ENCODE measurements at places on chromosomes 16 and 17.

GRCh38 chr16:89054261-89054661 is 39.4 kb upstream of the ACSF3 start:
- DNase-seq, result no peak

DNA sequence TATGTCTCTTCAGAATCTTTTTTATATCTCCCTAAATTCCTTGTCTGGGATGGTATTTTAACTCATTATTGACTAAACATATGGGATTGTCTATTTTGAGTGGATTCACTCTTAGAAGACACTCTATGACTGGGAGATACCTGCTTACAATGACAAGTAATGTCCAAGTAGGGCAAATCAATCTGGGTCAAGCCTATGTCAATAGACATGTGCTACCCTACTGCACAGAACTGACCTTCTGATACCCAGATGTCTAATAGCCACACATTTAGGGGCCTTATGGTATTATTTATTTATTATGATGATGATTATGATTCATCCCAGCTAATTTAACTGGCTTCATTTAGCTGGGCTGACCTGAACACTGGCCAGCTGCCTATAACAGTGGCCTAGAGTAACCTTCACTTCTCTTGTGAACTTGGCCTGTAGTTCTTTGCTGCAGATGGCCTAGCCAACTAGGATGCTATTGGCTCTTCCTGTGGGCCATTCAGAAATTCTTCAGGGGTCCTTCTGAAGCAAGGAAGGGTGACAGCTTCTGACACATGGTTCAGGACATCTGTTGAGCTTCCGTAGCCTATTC is 138.0 kb downstream of the ANKFN1 start:
- no peak for DNase-seq

DNA sequence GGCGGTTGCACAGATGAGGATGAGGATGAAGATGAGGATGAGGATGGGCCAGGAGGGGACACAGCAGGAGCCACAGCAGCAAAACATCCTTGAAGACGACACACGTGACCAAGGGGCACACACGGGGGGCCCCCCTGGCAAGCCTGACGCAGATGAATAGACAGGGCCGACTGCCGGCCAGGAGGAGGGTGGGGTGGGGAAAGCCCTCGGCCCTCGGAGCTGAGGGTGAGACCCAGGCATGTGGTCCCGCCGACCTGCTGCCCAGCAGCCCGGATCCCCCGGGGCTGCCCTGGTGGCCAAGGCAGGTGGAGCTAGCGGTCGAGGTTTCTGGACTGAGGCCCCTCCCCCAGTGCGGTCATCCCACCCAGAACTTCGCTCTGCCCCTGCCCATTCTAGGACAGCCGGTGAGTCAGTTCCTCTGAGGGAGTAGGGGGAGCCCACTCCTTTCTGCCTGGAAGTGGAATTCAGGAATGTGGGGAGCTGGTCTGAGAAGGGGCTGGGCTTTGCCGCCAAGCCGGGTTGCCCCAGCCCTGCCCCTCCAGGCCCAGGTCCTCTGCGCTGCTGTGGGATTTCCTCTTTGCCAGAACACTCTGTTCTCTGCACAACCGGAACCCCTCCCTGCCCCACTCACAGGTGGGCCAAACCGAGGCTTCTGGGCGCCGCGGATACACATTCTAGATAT is 9.9 kb downstream of the CYGB start:
- DNase-seq, result no peak

- DNase-seq, result no peak
These were observed 8.0 kb downstream of the EIF4A3 start for GRCh38 chr17:80138856-80139426.

GRCh38 chr17:57582881-57583756 is 162.0 kb downstream of the CCDC182 start:
- DNase-seq, result no peak

DNA sequence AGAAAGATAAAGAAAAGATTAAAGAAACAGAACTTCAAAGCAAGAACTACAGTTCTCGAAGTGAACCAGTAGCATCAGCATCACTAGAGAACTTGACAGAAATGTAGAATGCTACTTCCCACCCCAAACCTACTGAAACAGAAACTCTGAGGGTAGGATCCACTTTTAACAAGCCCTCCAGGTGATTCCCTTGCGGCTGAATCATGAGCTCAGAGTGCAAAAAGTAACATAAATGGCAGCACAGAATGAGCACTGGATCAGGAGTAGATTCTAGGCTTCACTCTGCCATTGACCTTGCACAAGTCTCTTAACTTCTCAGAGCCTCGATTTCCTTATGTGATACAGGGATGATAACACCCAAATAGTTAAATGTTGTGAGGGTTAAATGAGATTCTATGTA is 5.8 kb downstream of the TOM1L2 start:
- DNase-seq, result no peak

DNA sequence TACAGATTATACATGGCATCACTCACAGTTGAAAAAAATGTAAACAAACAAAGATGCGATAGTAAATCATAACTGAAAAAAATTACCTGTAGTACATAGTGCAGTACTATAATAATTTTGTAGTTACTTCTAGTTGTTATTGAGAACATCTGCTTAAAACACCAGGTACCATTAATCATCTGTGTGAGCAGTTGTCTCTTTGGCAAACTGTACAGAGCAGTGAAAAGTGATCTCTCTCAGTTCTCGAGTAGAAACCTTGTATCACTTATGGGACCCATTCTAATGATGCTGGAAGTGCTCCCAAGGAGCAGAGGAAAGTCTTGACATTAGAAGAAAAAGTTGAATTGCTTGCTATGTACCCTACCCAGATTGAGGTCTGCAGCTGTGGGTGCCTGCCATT is 8.9 kb upstream of the TENT4B start:
- no peak for DNase-seq

DNA sequence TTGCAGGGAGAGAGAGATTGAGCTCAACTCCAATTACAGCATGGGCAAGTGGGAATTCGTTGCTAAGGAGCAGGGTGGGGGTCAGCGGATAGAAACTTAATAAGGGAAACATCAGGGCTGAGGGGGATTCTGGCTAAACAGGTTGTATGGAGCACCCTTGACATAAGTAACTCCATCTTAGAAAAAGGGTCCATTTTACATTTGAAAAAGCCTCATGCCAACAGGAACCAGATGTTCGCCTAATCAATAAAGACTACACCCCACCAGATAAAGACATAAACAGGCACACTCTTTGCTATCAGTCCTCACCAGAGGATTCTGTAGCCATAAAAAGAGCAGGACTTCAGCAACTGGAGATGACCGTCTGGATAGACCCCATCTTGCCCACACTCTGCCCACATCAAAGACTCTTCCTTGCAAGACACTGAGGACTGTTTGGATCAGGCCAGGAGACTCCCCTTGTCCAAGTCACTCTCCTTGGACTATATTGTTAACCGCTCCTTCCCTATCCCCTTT is 1.6 kb upstream of the LRRC75A start:
- no peak for DNase-seq

DNA sequence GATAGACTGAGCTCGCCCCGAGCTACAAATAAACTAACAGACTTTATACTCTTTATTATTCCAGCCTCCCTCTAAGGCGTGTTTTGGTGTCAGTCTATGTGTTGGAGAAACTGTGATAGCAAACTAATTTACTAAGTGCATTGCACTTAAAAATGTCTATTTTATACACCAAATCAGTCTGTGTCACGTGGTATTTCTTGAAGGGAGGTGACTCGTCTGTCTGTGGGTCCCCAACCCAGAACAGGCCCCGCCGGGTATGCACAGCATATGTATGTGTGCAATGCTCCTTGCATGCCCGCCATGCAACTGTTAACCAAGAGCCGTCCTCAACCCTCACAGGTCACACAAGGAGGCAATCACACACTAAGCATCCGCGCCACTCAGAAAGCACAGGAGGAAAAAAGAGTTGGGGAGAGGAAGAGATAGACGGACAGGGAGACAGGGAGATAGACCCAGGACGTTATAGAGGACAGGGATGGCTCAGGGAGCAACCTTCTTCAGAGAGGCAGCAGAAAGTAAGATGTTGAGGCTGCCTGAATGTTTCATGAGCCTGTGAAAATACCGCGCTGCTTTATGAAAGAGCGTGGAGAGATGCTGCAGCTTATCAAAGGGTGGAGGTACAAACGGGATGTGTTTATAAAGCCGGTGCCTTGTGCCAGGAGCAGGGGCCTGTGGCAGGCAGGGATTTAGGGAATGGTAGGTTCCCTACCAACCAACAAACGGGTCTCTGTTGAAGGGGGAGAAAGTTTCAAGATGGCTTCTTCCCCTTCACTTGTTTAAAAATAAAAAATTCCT is 4.2 kb downstream of the RBFOX3 start:
- no peak for DNase-seq

DNA sequence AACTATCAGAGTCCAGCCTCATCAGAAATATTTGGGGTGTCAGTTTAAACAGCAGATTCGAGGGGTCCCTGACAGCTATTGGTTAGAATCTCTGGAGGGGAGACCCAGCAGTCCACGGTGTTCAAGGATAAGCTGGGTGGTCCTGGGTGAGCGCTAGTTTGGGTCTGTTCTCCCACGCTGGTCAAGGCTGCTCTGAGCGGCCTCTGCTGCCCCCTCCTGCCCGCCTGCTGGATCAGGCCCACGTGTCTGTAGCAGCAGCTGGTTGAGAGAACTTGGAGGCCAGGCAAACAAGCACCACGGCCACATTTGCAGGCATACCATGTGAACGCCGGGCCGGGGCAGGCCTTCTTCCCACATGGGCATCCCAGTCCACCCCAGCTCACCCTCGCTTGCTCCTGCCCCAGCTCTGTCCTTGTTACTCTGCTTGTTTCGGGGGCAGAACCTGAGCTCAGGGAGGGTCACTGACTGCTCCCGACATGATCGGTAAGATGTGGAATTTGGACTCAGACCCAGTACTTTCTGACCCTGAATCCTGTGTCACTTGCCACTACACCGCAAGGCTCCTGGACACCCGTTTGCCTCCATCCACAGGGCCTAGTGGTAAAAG is 7.4 kb downstream of the FOXF1 start:
- DNase-seq, result no peak

GRCh38 chr17:31645351-31645750 is 213.7 kb downstream of the COPRS start:
- DNase-seq, result no peak

DNA sequence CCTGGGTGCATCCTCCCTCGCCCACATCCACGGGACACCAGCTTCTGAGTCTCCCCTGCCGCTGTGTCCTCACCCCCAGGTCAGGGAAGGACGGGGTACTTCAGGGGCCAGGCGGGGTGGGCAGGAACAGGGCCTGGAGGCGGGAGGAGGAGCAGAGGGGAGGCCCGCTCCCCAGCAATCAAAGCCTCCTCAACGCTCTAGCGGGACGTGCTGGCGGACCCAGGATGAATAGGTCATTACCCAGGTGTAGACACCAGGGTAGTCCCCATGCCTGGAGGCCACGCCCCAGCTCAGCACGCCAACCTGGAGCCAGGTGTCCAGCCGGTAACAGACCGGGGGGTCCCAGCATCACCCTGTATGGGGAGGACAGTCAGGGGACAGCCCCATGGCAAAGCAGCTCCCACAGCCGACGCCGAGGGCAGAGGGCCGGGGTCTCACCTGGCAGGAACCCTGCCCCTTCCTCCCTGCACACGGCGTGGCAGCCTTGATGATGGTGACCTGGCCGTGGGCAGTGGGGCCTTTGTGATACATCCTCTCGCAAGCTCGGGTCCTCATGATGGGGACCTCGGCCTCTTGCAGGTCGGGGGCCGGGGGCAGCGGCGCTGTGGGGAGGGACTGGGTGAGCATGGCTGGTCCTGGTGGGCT is 24.2 kb downstream of the TPSD1 start:
- DNase-seq, result no peak

- DNase-seq, result no peak
These were observed 1.5 kb downstream of the GRB7 start for GRCh38 chr17:39738983-39739884.

- no peak for DNase-seq
These were observed 18.2 kb upstream of the KRT20 start for GRCh38 chr17:40903129-40903847.

DNA sequence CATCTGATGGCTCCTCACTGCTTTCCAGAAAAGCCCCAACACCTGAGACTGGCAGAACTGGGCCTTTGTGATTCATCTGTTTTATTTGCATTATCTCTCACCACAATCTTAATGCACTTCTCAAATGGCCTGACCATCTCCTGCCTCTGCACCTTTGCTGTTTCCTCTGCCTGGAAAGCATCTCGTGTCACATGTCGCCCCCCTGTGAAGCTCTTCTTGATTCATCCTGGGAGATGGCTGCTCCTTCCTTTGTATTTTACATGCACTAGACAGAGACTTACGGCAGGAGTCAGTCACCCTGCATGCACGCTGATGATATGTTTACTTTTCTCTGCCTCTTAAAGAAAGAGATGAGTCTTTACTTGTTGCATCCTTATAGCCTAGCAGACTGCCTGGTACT is 30.0 kb downstream of the HNF1B start:
- DNase-seq, result no peak

DNA sequence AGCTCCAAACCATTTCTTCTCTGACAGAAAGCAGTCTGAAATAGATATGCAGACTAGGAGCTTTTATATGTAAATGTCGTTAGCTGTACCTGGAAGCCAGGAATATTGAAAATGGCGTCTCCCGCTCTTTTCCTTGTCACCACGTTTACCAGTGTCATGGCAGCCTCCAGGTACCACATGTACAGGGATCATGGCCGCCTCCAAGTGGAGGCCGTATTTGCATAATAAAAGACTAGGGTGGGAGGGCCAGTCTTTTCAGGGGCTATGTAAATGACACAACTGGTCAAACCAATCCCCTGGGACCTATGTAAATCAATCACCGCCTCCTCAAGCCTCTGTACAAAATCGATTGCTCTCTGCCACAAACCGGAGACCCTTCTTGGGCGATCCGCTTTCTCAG is 54.3 kb downstream of the MYOCD start:
- no peak for DNase-seq

GRCh38 chr17:48631693-48632578 is 5.8 kb upstream of the HOXB9 start:
- no peak for DNase-seq

DNA sequence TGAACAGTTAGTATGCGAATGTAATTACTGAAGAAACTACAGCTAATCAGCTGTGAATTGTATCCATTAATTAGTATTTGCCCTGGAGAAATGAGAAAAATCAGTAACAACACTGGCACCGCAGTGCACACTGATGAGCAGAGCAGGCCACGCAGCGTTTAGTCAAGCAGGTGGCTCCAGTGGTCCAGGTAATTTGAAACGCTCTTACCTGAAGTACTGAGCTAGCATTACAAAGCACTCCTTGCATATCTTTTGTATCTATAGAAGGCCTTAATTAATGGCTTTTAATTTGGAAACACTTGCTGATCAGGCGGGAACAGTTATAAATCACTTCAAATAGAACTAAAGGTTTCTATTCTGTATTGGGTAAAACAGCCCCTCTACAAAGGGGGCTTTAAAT is 76.4 kb downstream of the TOX3 start:
- DNase-seq, result no peak
